ENCODE measurements at places on chromosomes 3 and 15.

GRCh38 chr15:97406841-97407240, 553.7 kb upstream of the ARRDC4 start:
- no peak for DNase-seq

- DNase-seq, result no peak
Measured at GRCh38 chr15:66961407-66961884, 104.0 kb upstream of the SMAD3 start.

DNA sequence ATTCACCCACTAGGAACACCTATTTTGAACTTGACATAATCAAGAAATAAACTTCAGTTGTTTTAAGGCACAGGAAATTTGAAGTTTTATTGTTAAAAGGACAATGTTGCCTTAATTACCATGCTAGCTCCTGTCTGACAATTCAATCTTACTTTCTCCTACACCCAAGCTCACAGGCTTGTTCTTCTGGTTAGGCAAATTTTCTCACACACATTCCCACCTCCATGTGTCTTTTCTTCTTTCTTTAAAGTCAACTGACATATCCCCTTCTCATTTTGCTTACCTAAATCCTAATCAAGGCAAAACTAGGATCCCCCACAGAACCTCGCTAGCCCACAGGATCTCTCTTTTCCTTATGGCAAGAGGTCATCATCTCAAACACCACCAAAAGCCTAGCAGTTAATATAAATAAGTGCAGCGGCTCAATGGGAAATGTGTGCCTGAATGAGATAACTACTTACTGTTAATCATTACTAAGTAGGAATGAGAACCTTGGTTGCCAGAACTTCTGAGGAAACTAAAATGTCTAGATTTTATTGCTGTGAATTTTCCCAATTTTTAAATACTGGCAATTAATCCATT, 189.3 kb downstream of the PLCH1 start:
- DNase-seq, result no peak

GRCh38 chr3:126852511-126852910, 130.4 kb upstream of the PLXNA1 start:
- no peak for DNase-seq

GRCh38 chr3:144085964-144086363, 114.3 kb downstream of the DIPK2A start:
- DNase-seq, result no peak

GRCh38 chr3:67296039-67296892, 298.2 kb downstream of the KBTBD8 start:
- DNase-seq, result no peak

DNA sequence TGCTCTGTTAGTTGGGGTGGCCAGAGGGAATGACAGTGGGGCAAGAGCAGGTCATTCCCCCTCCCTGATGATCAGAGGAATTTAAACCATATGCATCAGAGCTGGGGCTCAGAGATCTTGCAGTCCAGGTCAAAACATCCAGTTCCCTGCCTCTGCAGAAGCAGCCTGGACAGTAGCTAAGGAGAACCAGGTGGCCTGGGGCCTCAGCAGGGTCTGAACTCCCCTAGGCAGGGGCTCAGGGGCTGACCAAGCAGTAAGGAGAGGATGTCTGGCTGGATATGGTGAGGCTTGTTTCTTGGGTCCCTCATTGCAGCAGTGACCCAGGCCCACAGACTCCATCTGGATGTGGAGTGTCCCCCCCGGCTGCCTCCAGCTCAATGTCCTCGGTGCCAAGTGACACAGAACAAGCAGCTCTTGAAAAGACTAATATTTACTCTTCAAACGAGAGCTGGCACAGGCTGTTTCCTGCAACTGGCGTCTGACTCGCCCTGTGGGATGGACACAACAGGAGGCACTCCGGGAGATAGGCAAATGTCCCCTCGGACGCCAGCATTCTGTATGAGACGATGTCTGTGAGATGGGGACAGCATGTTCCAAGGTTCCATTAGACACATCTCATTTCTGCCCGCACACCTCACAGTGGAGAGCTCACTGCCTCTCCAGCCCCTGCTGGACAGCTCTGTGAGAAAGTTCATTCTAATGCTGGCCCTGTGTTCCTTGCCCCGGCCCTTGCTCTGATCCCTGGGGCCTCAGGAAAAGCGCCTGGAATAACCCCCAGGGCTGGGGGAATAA, 37.1 kb downstream of the SEC22C start:
- no peak for DNase-seq

DNA sequence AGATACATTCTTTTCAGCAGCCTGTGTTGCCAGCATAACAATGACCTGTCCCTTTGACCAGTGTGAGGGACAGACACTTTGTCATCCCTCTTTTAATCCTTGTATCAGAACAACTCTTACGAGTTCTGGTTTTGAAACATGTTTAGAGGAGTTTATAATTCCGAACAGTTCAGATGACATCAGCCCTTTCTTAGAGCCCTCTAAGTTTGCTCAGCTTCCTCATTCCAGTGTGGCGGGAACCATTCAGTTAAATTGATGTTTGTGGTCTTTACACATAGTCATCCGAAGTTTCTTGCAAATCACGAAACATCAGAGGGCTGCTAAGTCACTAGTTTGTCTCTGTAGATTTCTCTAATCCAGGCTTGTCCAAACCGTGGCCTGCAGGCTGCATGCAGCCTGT, 102.5 kb downstream of the AKAP13 start:
- DNase-seq, result no peak

- no peak for DNase-seq
Measured at GRCh38 chr3:161540594-161540993, 44.0 kb downstream of the OTOL1 start.

DNA sequence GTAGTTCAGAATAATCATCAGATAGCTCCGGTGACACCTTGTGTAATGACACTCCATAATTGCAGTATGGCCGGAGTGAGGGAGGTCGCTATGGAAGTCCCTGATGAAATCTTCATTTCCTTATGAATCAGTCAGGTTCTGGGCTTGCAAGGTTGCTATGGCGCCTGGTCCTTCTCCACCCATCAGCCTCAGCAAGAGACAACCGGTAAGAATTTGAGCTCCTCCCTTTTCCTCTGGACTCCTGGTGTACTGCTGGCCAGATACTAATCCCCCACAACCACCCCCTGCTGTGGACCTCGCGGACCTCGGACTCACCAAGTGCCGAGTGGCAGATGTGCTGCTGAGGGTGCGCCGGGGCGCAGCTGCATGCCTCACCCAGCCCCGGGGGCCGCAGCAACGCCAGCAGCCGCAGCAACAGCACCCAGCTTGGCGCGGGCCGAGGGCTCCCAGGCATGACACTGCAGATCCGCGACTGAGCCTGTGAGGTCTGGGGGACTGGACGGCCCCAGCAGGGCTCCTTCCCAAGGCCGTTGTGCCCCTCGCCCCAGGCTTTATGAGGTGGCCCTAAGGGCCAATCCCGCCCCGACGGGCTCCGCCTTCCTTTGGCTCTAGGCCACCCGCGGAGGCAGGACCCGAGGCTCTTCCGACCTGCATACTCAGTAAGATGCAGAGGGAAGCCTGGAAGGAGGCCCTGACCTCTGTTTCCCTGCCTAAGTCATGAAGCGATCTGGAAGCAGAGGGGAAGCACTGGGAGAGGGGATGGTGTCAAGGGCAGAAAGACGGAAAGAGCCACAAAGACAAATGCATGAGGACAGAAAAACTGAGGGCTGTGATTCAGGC, at the start of gene TIMP4:
TIMP4 (minus strand) TSS at position 526 of the 840 bp plus-strand sequence; CDS start at position 454, 72 bp downstream.
- DNase-seq, result no peak

Measured in stimulated activated CD8-positive, alpha-beta memory T cell treated with anti-CD3 and anti-CD28 coated beads, Interleukin-15, amount 100 ng/mL, for 48 hours (primary cell).